ENCODE measurements at places on chromosomes 7 and 10.

GRCh38 chr7:151248346-151249033, at the start of gene SMARCD3:
TSS of gene SMARCD3 (minus strand) at chr7:151248694. CDS start at chr7:151248562, 132 bp downstream.
- no peaks in the 10 kb centered on the region for H3K36me3 ChIP-seq
- DNase-seq, result no peak
- no peak within 1 kb of the TSS for H3K27ac ChIP-seq
- H3K4me1 ChIP-seq, result peaks cover 19% of the 10 kb centered on the region

- DNase-seq, result no peak
- H3K4me3 ChIP-seq, result no peak overlapping the region
- no peaks in the 10 kb centered on the region for H3K27me3 ChIP-seq
- no peak overlapping the region for H3K27ac ChIP-seq
- H3K36me3 ChIP-seq, result peaks cover 25% of the 10 kb centered on the region
Observed at GRCh38 chr7:105473163-105473562, 48.9 kb downstream of the PUS7 start.

DNA sequence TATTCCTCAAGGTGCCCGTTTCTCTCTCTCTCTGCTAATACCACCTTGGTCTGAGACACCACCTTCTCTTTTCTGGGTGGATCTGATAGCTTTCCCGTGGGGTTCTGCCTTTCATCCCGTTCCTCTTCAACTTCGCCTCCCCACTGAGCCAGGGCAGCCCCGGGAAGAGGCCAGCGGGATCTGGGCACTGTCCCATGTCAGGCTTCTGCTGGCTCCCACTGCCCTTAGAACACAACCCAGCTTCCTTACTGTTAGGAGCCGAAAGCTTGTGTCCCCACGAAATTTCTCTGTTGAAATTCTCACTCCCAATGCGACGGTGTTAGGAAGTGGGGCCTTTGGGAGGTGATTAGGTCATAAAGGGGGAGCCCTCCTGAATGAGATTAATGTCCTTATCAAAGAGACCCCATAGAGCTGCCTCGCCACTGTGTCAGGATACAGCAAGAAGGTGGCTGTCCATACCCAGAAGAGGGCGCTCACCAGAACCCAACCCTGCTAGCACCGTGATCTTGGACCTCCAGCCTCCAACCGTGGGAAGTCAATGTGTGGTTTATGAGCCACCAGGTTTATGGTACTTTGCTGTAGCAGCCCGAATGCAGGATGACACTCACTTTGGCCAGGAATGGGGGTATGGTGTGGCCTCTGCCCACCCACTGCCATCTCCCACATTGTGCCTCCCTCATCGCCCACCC, 79.2 kb downstream of the CAMK1D start:
- no peak overlapping the region for H3K27ac ChIP-seq
- no peaks in the 10 kb centered on the region for H3K36me3 ChIP-seq
- no peak overlapping the region for H3K4me3 ChIP-seq
- no peaks in the 10 kb centered on the region for H3K4me1 ChIP-seq
- DNase-seq, result no peak

DNA sequence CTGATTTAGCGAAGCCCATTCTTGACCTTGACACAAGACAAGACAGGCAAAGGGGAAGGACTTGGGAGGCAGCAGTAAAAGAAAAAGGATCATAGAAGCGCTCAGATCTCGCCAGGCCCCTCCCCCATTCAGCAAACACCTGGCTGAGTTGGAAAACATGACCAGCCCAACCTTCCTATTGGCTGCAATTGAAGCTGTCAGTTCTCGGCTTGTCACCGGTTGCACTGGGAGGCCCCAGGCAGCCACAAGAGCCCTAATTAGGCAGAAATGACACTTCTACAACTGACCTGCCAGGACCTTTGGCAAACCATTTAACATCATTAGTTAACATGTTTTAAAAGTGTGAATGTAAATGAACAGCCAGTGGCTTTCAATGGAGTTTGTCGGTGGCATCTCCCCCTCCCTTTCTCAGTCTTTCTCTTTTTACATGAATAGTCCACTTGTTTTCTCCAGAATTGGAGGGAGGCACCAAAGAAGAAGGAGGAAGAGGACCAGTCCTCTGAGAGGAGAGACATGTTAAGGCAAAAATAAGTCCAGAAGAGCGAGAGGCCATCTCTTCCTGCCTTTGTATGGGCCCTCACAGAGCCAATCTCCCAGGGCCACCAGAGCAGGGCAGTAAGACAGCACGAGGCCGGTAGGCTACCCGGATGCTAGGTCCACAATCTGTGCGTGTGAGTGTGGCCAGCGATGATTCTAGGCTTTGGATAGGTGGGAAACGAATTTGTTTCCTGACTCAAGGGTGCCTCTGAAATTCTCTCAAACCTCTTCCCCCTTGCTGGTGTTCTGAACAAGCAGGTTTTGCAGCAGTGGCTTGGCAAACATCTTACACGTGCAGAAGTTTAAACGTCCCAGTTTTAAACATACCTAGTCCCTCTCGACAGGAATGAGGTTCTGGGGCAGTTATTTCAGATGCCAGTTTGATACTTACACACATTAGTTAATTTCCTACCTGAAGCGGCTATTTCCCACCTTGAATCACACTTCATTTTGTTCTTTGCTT, 15.0 kb upstream of the ENO4 start:
- no peak overlapping the region for H3K27ac ChIP-seq
- DNase-seq, result no peak
- peaks cover 2% of the 10 kb centered on the region for H3K27me3 ChIP-seq
- H3K4me3 ChIP-seq, result no peak overlapping the region

Measured in activated T-helper 2 cell treated with anti-CD3 and anti-CD28 coated beads, Interferon-gamma antibody, Interleukin-2, Interleukin-4, amounts not matched to agents 10 μg/mL and 5 μg/mL and 100 μg/mL, durations not matched to agents 14 hours and 24 hours and 36 hours (primary cell).